Hepatic stellate cell (primary cell): ENCODE measurements at places on chromosomes 6 and 20.

DNA sequence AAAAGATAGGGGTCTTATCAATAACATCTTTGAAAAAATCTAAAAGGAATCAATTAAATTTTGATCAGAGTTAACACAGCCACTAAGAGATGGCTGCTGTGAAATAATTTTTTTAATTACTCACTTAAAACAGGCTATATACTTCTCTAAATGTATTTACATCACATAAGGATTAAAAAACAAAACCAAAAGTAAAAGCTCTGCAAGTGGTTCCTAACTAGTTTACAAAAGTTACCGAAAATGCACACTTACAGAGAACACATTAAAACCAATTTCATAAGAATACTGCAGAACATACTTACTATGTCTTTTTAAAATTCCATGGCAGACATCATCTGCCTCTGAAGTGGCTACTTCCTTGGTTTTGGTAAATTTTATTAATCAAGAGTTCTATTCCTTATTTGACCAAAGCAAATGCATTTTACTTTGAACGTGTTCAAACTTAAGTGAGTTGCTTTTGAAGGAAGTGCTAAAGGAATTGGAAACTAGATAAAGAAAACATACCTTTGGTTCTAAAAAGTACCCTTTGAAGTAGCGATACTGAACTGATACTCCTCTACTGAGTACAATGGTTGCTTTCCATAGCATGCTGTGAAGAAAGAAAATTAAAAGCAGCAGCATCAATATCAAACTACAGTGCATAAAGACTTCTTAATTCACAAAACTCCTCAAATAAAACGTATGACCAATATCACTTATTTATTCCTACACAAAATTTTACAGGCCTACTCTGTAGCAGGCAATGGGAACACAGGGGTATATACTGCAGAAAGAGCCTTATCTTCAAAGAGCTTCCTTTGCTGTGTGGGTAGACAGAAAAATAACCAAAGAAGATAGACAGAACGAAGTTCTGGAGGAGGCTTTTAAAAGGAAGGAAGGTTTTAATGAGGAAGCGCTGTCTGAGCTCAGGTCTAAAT is 157.1 kb upstream of the SHLD1 start:
- no peak for DNase-seq

DNA sequence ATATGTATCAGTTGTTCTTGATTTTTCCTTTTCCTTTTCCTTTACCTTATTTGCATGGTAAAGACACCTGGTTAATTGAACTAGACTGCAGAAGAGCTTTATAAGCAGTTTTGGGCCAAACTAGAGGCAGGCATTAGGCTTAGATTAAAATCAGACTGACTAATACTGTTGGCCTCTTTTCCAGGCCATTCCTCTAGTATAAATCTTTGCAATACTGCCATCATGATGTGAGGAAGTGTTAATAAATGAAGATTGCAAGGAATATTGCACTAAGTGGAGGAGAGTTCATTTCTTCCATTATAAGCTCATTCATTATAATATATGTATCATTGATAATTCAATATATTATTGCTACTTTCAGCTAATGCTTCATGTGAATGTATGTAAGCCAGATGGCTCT is 163.8 kb downstream of the MMUT start:
- DNase-seq, result no peak

GRCh38 chr6:19569563-19569962 is 267.6 kb upstream of the ID4 start:
- no peak for DNase-seq

DNA sequence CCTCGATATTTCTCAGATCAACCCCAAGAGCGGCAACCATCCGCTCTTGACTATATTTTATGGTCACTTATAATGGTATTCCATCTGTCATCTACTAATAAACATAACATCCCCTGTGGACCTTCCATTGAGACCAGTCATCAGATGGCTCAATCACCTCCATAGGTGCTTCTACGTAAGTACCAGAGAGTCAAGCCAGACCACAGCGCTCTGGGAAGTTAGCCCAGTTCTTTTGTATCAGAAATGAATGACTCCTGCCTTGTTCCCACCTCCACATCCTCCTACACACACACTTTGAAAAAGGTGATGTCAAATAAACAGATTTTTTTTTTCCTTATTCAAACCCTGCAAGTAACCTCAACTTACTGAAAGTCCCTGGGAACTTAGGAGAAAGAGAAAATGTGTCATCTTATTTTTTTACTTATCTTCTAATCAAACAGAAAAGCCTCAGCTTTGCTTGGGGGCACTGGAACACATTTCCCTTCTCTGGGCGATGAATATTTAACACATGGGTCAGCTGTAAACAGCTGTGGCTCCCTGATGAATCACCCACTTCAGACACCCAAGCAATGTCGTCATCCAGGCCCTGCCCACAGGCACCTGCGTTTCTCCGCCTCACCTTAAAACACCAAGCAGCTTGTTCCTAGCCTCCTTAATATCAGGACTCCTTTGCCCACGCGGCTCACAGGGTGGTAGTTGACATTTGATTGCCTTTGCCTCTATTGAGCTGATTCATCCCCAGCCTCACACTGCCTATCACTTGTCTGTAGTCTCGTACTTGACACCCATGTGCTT is 121.4 kb upstream of the LY86 start:
- no peak for DNase-seq

DNA sequence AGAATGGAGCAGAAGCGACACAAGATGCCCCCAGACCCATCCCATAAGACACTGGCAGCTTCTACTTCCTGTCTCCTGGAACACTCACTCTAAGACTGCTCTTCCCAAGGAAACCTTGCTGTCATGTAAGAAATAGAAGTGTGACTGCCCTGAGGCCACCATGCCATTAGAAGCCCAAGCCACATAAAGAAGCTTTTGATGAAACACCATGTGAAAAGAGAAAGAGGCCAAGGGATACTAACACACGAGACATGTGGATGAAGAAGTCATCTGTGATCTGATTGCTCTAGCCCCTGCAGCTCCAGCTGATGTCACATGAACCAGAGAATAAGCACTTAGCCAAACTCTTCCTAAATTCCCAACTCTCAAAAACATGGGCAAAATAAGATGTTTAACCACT is 117.9 kb upstream of the PCSK2 start:
- DNase-seq, result no peak

GRCh38 chr6:62652692-62653328 is 366.8 kb upstream of the KHDRBS2 start:
- no peak for DNase-seq

- no peak for DNase-seq
Measured at GRCh38 chr6:7163661-7164071, 55.9 kb downstream of the RREB1 start.

GRCh38 chr6:42266538-42266937 is 48.9 kb upstream of the MRPS10 start:
- no peak for DNase-seq

- DNase-seq, result no peak
Measured at GRCh38 chr20:63807654-63808053, 23.4 kb downstream of the ZBTB46 start.

GRCh38 chr6:170134471-170135440 is 156.1 kb downstream of the DLL1 start:
- no peak for DNase-seq

GRCh38 chr20:64254571-64255360 is 782 bp upstream of the PCMTD2 start:
- DNase-seq, result no peak

DNA sequence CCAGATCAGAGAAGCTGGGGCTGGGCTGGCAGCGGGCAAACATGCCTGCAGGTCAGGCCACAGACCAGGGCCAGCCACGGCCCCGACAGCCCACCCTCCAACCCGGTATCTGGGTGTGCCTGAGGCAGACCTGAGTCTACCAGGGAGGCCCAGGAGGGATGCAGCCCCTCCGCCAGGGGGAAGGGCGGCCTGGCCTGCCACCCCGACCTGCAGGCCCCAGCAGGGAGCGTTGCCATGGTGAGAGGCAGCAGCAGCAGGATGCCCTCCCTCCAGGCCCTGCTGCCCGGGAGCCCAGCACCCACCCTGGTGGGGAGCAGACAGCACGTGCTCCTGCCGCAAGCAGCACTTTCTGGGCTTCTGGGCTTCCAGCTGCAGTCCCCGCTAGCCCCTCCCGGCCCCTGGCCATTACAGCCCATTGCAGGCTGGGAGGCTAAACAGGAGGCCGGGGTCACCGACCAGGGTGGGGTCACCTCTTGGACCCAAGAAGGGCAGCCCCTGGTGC is 3.8 kb upstream of the EEF1A2 start:
- no peak for DNase-seq

DNA sequence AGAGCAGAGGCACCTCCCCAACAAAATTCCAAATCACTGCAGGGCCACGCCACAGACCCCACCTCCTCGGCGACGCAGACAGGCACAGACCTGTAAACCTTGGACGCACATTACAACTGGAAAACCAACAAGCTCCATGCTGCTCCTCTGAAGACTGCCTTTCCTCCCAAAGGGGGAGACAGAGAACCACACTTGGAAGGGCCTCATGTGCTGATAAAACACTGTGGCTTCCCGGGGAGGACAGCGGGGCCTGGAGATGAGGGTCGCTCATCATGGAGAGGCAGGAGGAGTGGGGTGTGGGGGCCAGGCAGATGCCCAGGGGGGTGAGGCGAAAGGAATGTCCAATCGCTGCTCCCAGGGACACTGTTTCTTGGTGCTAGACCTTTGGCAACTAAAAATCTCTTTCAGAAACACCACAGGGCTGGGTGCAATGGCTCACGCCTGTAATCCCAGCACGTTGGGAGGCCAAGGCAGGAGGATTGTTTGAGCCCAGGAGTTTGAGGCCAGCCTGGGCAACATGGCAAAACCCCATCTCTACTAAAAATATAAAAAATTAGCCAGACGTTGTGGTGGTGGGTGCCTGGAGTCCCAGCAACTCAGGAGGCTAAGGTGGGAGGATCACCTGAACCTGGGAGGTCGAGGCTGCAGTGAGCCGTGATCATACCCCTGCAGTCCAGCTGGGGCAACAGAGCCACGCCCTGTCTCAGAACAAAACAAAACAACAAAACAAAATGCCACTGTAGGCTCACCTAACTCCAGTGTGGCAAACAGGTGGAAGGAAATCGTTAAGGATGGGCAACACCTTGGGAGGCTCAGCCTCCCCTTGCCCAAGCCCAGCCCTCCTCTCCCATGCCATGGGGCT is 53.8 kb downstream of the ABHD12 start:
- DNase-seq, result peak; percentile 28

DNA sequence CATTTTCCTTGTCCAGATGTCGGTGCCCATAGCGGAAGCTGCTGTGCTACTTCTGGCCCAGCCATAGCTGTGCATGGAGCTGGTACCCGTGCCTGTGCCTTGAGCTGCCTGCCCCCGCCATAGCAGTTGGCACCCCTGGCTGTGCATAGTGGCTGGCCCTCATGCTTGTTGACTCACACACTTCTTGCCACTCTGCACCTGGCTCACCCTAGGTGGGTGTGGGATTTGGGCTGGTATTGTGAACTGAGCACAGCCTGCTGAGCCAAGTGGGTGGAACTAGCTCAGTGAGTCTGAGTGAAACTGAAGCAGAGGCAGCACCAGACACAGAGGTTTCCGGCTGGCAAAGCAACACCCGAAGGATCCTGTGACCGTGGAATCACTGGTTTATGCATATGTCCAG is 689.5 kb upstream of the EYS start:
- no peak for DNase-seq

DNA sequence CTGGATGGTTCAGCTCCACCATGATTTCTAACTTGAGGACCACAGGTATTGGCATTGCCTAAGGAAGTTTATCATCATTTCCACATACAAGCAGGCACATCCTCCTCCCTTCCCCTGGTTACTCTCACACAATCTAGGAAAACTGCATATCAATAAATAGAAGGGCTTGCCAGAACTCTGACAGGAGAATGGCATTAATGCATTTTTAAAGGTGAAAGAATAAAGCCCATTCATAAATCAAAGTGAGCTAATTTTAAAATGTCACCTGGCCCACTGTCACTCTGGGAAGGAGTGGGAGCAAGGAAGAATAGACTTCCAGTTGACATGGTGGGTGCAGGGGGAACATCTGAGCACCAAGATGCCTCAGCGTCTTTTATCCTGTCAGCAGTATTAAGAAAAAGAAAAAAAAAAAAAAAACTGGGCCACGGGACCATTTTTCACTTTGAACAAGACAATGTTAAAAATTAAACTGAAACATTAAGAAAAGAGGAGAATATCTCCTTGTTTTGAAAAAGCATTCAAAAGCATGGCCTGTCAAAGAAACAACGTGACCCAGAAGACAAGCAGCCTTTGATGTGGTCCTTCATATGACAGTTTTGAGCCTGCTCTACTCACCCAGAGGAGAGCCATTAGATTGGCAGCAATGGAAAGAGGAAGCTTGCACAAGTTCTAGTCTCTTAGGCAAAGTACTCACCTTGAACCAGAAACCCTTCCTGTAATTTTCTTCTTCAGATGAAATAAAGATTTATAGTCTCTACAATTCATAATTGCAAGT is 39.3 kb upstream of the SMLR1 start:
- no peak for DNase-seq

- DNase-seq, result no peak
Measured at GRCh38 chr20:50229156-50229607, 38.6 kb downstream of the CEBPB start.

GRCh38 chr6:143701349-143702234 is 23.8 kb downstream of the PHACTR2 start:
- DNase-seq, result no peak

GRCh38 chr6:11767458-11767857 is 11.1 kb downstream of the ADTRP start:
- no peak for DNase-seq

GRCh38 chr6:97978855-97979271 is 695.8 kb upstream of the MMS22L start:
- no peak for DNase-seq

- no peak for DNase-seq
Measured at GRCh38 chr6:148898376-148899014, 151.7 kb downstream of the UST start.

DNA sequence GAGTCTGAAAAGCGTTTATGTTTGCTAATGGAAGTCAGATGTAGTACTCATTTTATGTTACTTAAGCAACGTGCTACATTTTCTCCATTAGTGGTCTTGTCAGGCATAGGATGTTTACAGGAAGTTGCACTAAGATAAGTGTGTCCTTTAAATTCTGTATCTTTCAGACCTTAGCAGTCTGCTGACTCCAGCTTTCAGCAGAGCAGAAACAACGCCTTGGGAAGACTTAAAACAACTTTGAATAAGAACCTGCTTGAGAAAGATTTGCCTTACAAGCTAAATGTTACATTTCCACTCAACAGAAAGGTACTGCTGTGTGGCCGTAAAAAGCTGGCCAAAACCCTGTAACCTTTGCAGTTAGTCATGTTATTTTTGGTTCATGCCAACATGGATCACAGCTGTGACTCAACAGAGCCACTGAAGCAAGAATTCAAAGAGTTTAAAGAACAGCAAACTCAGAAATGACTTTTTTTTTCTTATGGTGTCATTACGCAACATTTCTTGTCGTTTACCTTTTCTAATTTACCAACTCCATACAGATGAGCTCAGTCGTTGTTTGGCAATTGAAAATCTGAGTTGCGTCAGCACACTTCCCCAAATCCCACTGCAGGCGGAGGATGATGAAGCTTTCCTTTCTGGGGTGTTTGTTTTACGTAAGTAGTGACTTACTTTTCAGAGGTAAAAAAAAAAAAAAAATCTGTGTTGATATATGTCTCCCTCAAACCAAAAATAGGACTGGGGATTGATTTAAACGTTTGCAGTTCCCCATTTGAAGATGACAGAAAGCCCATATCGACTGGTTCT is 27.9 kb upstream of the BMP6 start:
- DNase-seq, result peak; percentile 55

GRCh38 chr6:39153766-39154397 is 38.9 kb upstream of the SAYSD1 start:
- no peak for DNase-seq
